ENCODE measurements at places on chromosomes 6 and 20.

DNA sequence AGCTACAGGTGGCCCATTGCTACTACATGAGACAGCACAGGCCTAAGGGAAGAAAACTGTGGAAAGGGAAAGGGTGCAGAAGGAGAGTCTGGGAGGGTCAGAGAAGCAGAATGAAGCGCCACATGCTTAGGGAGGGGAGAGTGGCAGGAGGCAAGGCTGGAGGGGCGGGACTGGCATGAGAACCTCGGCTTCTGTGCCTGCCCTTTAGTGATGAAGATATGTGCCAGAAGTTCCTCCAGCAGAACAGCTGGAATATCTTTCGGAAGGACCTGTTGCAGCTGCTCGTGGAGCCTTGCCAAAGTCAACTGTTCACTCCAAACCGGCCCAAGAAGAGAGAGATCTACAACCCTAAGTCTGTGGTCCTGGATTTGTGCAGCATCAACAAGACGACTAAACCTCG lies 61.8 kb downstream of the CNBD2 start:
- DNase-seq = no peak
- no peaks in the 10 kb centered on the region for H3K4me1 ChIP-seq
- H3K36me3 ChIP-seq = no peaks in the 10 kb centered on the region
- H3K27ac ChIP-seq = no peak overlapping the region

DNA sequence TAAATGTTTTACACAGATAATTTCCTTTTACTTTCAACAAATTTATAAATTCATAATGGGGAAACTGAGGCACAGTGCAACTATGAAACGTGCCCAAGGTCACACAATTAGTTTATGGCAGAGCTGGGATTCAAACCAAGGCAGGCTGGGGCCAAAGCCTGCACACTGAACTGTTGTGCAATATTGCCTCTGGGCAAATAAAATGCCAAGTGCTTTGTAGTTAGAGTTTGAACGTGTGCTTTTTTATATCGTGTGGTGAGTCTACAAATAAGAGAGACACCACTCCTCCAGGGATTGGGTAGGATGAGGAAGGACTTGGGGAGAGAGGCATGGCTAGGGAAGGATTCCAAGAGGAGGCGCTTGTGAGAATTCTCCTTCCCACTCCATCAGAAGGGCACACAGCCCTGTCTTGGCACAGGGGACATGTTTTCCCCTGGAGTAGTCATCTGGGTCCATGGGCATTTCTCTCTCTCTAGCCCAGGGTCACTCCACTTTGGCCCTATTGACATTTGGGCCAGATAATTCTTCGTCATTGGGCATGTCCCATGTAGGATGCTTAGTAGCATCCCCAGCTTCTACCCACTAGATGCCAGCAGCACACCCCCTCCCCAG lies 2.8 kb upstream of the CDH22 start:
- H3K4me1 ChIP-seq = peaks cover 9% of the 10 kb centered on the region
- H3K4me3 ChIP-seq = no peak overlapping the region
- no peak overlapping the region for H3K27ac ChIP-seq
- peaks cover 81% of the 10 kb centered on the region for H3K27me3 ChIP-seq
- no peak for DNase-seq

GRCh38 chr6:170286934-170287265 lies 4.0 kb downstream of the DLL1 start:
- no peak overlapping the region for H3K4me3 ChIP-seq
- DNase-seq = no peak
- peaks cover 1% of the 10 kb centered on the region for H3K36me3 ChIP-seq

DNA sequence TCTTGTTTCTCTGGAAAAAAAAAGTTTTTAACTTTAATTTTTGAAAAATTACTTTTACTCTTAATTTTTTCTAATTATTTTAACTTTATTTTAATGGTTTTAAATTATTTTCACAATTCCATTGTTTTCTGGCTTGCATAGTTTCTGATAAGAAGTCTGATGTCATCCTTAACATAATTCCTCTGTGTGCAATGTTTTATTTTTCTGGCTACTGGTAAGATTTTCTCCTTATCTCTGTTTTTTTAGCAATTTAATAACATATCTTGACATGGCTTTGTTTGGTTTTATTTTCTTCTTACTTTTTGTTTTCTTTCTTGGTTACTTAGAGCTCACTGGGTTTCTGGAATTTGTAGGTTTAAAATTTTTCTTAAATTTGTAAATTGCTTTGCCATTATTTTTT lies 114.8 kb downstream of the TBXT start:
- H3K4me3 ChIP-seq = no peak overlapping the region
- no peaks in the 10 kb centered on the region for H3K36me3 ChIP-seq
- no peak overlapping the region for H3K27ac ChIP-seq
- no peaks in the 10 kb centered on the region for H3K4me1 ChIP-seq
- no peak for DNase-seq

GRCh38 chr20:24783631-24784492 lies 165.2 kb upstream of the CST7 start:
- H3K27me3 ChIP-seq = peaks cover 14% of the 10 kb centered on the region
- H3K36me3 ChIP-seq = no peaks in the 10 kb centered on the region
- H3K4me1 ChIP-seq = peaks cover 4% of the 10 kb centered on the region
- no peak overlapping the region for H3K27ac ChIP-seq
- no peak for DNase-seq

DNA sequence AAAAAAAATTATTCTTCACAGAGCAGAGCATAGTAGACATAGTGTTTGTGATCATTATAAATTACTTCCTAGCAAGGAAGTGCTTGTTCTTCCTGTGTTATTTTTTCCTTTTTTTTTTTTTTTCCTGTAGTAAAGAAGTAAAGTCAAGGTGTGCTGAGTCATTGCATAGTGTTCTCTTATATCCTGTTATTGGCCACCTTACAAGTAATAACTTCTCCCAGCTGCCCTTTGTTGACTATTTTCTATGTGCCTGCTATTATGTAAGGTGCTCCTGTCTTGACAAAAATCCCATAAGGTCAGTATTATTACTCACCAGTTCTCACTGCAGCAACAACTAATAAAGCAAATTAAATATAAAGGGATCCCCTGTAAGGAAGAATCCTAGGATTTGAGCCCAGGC lies 195.3 kb downstream of the GJA1 start:
- no peak overlapping the region for H3K4me3 ChIP-seq
- H3K27ac ChIP-seq = no peak overlapping the region
- peaks cover 6% of the 10 kb centered on the region for H3K36me3 ChIP-seq
- no peak for DNase-seq

- H3K27me3 ChIP-seq = peaks cover 46% of the 10 kb centered on the region
- peaks cover 3% of the 10 kb centered on the region for H3K4me1 ChIP-seq
- DNase-seq = no peak
- no peaks in the 10 kb centered on the region for H3K36me3 ChIP-seq
- no peak overlapping the region for H3K27ac ChIP-seq
- no peak overlapping the region for H3K4me3 ChIP-seq
Measured at GRCh38 chr6:18501663-18502013, 114.5 kb downstream of the RNF144B start.

GRCh38 chr6:156597095-156597494 lies 180.1 kb upstream of the ARID1B start:
- no peak overlapping the region for H3K4me3 ChIP-seq
- H3K4me1 ChIP-seq = no peaks in the 10 kb centered on the region
- no peaks in the 10 kb centered on the region for H3K36me3 ChIP-seq

- H3K36me3 ChIP-seq = no peaks in the 10 kb centered on the region
- H3K4me1 ChIP-seq = no peaks in the 10 kb centered on the region
- no peak for DNase-seq
- H3K4me3 ChIP-seq = no peak overlapping the region
Measured at GRCh38 chr20:52275181-52275691, 83.7 kb upstream of the ZFP64 start.

- H3K4me1 ChIP-seq = no peaks in the 10 kb centered on the region
- no peaks in the 10 kb centered on the region for H3K36me3 ChIP-seq
- no peak overlapping the region for H3K4me3 ChIP-seq
- no peak overlapping the region for H3K27ac ChIP-seq
Measured at GRCh38 chr20:19552221-19553180, 205.6 kb upstream of the RIN2 start.

GRCh38 chr20:21640556-21640955 lies 64.9 kb upstream of the PAX1 start:
- H3K36me3 ChIP-seq = no peaks in the 10 kb centered on the region
- DNase-seq = no peak
- H3K4me1 ChIP-seq = no peaks in the 10 kb centered on the region
- no peaks in the 10 kb centered on the region for H3K27me3 ChIP-seq
- no peak overlapping the region for H3K4me3 ChIP-seq
- H3K27ac ChIP-seq = no peak overlapping the region

DNA sequence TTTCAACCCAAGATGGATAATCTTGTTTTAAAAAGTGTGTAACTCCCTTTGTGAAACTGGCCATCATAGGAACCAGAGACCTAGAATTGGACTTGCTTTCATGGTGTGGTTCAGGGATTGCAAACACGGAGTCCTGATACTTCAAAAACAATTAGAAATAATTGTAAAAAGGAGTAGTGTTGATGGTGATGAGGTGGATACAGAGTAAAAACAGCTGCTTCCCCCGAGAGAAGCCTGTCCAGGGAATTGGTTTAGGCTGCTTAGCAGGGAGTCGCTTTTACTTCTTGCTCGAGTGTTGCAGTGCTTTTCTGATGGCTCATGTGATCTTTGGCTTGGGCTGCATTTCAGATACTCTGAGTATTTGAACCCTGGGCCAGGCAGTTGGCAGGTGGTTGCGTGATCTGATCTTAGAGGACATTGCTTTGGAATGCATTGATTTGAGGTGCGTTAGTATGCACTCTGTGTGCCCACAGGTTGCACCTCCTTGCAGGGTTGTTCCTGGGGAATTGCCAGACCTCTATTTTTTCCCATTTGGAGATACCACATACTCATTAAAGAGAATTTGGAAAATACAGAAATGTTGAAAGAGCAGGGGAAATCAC lies 19.5 kb downstream of the KIF3B start:
- H3K27ac ChIP-seq = no peak overlapping the region
- no peaks in the 10 kb centered on the region for H3K27me3 ChIP-seq
- peaks cover 14% of the 10 kb centered on the region for H3K4me1 ChIP-seq
- H3K36me3 ChIP-seq = peaks cover 2% of the 10 kb centered on the region
- H3K4me3 ChIP-seq = no peak overlapping the region
- DNase-seq = no peak

DNA sequence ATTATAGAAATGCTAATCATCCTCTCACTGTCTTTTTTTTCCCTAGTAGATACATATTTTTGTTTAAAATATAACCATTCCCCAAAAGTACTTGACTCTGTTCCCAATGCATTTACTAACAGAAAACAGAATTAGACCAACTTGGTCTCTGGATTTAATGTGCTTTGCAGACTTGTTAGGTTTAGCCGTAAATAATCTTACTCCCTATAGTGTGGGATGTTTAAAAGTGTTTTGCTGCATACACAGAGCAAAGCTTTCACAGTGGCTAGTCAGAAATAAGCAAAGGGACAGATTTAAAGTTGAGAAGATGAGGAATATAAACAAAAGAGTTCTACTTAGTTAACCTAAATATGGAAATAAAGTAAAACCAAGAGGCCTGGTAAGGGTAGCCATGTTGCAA lies 527.5 kb downstream of the HDGFL1 start:
- H3K27me3 ChIP-seq = no peaks in the 10 kb centered on the region
- no peak for DNase-seq
- no peak overlapping the region for H3K27ac ChIP-seq
- H3K36me3 ChIP-seq = no peaks in the 10 kb centered on the region
- H3K4me1 ChIP-seq = no peaks in the 10 kb centered on the region

DNA sequence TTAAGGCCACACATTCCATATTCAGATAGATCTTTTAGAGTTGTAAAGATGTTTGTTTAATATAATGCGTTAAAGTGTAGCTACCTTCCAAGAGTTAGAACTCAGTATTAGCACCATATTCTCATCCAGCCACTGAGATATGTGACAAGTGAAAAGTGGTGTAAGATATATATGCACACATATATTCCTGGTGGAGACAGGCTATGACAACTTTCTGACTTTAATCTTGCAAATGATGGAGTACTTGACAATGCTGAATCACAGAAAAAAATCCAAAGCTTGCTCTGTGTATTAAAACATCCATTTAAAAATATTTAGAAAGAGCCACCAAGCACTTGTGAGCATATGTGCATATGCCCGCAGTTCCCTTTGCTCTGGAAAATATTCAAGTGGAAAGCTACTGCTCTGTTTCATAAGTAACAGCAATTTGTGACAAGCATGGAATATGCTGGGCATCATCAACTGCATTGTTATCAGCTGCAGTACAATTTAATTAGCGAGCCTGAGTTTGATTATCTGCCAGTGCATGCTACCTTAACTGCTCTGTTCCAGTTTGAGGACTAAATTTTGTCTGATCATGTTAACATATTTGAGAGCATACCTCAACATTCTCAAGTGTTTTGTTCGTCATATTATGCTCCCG lies 64.8 kb downstream of the VIP start:
- H3K4me1 ChIP-seq = no peaks in the 10 kb centered on the region
- H3K27ac ChIP-seq = no peak overlapping the region

DNA sequence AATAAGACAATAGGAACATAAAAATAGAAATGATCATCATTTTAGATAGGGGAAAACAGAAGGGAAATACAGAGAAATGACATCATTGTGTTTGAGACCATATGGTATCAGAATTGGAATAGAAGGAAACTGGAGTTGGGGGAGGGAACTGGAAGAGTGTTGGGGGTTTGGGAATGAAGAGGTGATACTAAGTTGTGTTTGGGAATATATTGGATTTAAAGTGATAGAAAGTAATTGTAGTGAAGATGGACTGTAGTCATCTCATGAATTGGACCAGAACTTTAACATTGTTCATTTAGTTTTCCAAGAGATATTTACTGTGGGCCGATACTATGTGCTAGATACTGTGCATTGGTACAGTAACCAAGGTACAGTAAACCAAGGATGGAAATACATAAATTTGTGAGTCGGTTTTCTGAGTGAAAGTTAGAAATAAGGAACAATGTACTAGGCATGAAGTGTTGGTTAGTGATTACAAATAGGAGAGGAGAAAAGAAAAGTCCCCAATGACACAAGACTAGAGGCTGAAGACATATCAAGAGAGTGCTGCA lies 32.3 kb downstream of the KCNQ5 start:
- H3K4me1 ChIP-seq = peaks cover 20% of the 10 kb centered on the region
- H3K36me3 ChIP-seq = no peaks in the 10 kb centered on the region
- no peak overlapping the region for H3K4me3 ChIP-seq
- H3K27me3 ChIP-seq = no peaks in the 10 kb centered on the region
- DNase-seq = no peak

- no peak overlapping the region for H3K4me3 ChIP-seq
- DNase-seq = no peak
- no peaks in the 10 kb centered on the region for H3K27me3 ChIP-seq
- no peaks in the 10 kb centered on the region for H3K4me1 ChIP-seq
- H3K36me3 ChIP-seq = no peaks in the 10 kb centered on the region
Measured at GRCh38 chr20:61584851-61585250, 332.8 kb downstream of the CDH4 start.
